Brain (organoid and tissue), 16 donors: ENCODE measurements at places on chromosomes 5 and 9.

DNA sequence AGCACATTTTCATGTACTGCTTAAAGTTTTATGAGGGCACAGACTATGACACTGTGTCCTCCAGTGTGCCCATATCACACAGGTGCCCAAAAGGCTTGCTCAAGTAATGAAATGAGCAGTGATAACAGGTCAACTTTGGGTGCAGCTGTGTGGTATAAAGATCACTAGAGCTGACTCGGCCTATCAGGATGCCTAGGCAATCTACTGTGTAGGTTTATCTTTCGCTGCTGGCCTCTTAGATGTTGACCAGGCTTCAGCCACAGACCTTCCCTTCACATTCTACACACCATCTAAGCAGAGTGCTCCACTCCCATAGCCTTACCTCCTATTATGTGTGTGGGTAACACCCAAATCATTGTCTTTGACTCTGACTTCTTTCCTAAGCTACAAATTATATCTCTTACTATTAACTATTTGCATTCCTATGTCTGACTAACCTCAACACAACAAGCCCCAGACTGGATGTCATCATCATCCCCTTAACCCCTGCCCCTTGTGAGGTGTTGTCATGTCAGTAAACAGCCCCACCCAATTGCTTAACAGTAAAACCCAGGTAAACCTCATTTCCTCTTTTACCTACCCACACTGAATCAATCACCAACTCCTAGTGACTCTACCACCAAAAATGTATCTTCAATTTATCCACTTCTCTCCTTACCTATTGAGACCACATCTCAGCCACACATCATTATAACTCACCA, 2.5 kb downstream of the SREK1IP1 start:
- DNase-seq: no peak

DNA sequence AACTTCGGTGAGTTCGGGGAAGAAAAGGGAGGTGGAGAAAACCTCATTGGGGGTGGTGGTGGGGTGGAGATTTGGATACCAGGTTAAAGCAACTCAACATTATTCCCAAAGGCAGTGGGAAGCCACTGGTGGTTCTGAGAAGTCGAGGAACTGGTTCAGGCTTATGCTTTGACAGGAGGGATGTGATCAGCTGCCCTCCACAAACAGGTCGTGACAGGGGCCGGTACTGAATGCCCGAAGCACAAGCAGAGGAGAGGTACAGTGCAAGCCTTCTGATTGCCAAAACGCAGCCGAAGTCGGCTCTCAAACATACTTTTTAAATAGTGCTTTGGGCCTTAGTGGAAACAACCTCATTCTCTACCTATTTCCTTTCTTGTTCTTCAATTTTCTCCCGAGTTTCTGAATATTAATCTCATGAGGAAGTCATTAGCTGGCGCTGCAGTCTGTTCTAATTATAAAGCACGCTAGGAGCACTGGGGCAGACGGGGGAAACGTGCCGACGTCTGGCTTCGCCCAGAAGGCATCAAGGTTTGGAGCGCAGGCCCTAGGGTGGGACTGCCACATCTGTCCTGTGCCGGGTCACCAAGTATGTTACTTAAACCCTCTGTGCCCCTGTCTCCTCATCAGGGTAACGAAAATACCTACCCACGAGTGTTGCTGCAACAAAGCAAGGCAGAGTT, 27.3 kb downstream of the SHB start:
- DNase-seq: peak; percentile 77

DNA sequence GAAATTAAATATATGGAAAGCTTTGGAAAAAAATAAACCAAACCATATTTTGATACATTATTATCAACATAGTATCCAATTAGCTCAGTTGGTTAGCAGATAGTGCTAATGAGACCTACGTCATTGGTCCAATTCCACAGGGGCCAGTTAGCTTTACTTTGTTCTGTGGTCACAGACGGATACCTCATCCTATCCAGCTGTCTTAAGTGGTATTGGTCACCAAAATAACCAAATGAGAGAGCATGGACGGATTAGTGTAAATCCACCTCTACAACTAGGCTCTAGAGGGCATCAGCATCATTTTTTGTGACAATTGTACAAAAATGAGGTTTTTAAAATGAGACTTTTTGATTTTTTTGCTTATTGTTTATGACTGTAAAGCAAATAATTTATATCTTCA, 364.2 kb downstream of the KIAA0825 start:
- DNase-seq: no peak

- DNase-seq: no peak
These were observed 183.4 kb downstream of the DMRT2 start for GRCh38 chr9:1233568-1233967.

DNA sequence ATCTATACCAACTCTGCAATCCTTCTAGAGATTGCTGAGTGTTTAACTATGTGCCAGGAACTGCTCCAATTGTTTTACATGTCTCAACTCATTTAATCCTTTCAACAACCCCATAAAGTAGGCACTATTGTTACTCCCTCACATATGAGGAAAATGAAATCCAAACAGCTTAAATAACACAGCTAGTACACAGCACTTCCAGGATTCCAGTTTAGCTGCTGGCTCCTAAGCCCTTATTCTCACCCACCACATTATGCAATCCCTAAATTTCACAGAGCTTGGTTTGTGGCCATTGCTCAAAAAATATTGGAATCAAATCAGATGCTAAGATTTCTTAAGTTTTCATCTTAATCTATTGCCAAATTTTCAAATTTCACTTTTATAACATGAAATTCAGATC, 84.9 kb downstream of the PRELID2 start:
- peak; percentile 86 for DNase-seq

DNA sequence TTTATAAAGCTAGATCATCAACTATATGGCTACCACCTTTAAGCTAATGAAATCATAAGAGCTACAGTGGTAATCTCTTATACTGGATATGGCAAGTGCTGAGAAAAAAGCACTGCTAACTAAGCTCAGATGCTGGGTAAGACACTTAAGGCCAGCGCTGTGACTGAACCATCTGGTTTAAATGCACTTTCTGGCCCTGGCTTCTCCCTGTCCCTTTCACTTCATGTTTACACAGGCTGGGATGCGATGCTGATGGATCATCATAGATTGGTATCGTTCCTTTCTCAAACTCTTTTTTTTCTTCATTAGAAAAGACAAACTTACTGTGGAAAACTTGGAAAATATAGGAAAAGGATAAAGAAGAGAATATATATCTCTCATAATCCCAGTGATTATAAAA, 52.3 kb downstream of the KIF24 start:
- no peak for DNase-seq

GRCh38 chr5:168270476-168270875, 21.0 kb upstream of the WWC1 start:
- DNase-seq: no peak

GRCh38 chr9:74122661-74123060, 374.5 kb upstream of the RORB start:
- no peak for DNase-seq

- DNase-seq: no peak
These were observed 301.1 kb downstream of the MAN2A1 start for GRCh38 chr5:109990723-109991359.

GRCh38 chr9:92438900-92439526, 14.7 kb upstream of the OMD start:
- peak; percentile 2 for DNase-seq

- no peak for DNase-seq
These were observed 103.7 kb downstream of the C5orf15 start for GRCh38 chr5:133864711-133865110.

DNA sequence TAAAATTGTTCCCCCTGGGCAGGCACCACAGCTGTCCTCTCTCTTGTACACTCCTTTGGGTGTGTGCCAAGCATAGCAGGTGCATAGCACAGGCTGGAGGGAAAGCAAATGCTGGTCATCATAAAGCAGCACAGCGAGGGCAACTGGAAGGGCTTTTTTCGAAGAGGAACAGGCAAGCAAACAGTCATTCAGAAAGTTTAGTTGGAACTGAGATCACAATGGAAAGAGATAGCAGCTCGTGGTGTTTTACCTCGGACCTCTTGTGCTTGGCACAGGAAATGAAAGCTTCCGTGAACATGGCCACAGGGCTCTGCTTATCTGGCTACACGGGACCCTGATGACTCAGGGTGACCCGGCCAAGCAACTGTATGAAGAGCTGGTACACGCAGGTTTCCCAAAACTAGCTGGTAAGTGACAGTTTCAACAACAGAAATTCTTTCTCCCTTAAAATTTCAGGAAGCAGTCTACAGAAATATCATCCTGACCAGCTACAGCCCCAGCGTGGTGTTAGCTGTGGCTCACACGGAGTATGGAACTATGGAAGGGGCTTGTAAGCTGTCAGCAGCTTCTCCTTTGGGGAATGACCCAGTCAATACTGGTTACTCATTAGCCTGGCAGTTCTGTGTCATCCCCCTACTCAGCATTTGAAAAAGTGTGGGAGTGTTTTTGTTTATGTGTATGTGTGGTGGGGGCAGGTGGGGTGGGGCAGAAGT, 48.1 kb downstream of the POC5 start:
- peak; percentile 39 for DNase-seq

GRCh38 chr9:504921-505740, 290.5 kb downstream of the DOCK8 start:
- DNase-seq: peak; percentile 43
